Posterior vena cava (tissue), 2 donors: ENCODE measurements at places on chromosomes 4 and X.

GRCh38 chrX:45794323-45794994 lies 593.8 kb upstream of the DIPK2B start:
- no peak for DNase-seq

GRCh38 chr4:76326515-76326914 lies 20.0 kb downstream of the STBD1 start:
- no peak for DNase-seq

GRCh38 chrX:154541896-154542722 lies 4.5 kb downstream of the G6PD start:
- peak; percentile 95 for DNase-seq

DNA sequence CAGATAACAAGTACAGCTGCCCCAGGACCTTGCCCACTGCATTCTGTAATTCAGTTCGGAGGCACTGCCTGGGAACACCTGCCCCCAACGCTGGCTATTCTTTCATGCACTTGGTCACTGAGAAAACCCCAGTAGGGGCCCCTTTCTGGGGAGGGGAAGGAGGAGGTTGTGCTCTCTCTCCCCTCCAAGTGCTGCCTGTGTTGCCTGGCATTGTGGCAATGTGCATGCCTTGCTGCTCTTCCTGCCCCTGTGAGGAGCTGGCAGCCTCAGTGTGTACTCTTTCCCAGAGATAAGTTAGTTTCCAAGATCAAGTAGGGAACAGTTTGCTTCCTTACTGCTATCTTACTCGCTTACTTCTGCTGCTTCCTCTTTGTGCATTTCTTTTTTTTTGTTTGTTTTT lies 90.8 kb downstream of the AASDH start:
- no peak for DNase-seq

GRCh38 chr4:157775971-157776370 lies 396.9 kb downstream of the GASK1B start:
- DNase-seq, result no peak

- no peak for DNase-seq
Observed at GRCh38 chr4:36081185-36081584, 163.1 kb downstream of the ARAP2 start.

DNA sequence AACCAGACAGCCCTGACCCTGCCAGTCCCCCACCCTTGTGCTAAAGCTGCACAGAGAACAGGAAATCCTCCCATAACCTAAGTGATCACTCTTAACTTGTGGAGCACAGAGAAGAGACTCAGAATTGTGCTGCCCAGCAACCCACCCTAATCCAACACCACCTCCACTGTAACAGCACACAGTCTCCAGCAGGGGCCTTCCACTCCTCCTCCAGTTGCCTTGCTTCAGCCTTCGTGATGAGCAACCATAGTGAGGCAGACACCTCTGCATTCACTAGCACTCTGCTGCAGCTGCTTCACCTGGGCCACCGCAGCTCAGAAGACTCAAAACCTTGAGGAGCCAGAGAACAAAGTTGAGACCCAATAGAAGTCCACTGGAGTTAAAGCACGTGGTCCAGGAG lies 7.9 kb upstream of the UGT2B4 start:
- DNase-seq, result no peak
